MG63 (cell line): ENCODE measurements at places on chromosomes 4 and X. TPM values are rescaled to one million over a fixed set of nuclear protein-coding genes. Genes with fewer than 3 reads are reported as not detected.

- no peak for DNase-seq
These were observed 35.5 kb upstream of the IQSEC2 start for GRCh38 chrX:53316860-53317237.

The GAGE12C gene
- not detected in 2 replicates for total RNA-seq

The TRIML2 gene
- total RNA-seq = not detected in 2 replicates

DNA sequence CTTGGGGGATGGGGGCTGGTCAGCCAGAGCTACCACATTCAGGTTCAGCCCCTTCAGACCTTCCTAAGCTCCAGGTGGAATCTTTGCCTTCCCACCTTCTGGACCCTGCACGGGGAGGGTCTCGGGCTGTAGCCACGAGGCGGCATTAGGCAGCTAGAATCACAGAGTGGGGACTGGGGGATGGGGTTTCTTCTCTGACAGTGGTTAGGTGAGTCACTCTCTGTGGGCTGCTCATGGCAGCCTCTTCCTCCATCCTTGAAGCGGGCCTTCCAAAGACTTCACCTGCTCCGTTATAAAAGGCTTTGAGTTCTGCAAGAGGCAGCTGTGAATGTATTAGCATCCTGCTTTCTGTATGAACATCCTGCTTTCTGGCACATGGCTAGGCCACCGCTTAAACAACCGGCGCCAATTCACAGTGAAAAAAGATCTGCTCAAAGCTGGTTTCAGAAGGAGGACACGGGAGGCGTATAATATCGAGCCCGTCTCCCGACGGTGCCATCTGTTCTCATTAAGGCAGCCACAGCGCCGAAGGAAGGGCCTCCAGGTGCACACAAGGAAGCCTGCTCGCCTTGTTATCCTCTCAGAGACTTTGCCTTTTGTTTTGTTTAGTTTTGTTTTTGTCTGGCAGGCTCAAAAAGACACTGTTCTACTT lies 74.3 kb upstream of the IGFBP7 start:
- DNase-seq = no peak

The PAGE2B gene
- total RNA-seq = not detected in 2 replicates

DNA sequence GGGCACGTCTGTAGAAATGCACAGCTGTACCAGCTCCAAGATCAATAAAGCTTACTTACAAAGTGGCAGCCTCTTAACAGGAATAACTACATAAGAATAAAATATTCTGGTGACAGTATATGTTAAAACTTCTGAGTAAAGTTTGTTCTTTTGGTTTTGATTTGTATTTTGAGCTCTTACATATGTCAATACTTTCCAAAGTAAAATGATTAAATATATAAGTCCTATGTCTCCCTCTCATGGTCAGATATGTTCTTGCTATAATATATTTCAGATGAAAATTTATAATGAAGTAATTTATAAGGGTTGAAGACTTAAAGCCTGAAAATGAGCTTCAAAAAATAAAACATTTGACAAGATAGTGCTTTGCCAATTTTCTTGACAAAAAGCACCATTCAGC lies 254.4 kb downstream of the NPFFR2 start:
- no peak for DNase-seq

DNA sequence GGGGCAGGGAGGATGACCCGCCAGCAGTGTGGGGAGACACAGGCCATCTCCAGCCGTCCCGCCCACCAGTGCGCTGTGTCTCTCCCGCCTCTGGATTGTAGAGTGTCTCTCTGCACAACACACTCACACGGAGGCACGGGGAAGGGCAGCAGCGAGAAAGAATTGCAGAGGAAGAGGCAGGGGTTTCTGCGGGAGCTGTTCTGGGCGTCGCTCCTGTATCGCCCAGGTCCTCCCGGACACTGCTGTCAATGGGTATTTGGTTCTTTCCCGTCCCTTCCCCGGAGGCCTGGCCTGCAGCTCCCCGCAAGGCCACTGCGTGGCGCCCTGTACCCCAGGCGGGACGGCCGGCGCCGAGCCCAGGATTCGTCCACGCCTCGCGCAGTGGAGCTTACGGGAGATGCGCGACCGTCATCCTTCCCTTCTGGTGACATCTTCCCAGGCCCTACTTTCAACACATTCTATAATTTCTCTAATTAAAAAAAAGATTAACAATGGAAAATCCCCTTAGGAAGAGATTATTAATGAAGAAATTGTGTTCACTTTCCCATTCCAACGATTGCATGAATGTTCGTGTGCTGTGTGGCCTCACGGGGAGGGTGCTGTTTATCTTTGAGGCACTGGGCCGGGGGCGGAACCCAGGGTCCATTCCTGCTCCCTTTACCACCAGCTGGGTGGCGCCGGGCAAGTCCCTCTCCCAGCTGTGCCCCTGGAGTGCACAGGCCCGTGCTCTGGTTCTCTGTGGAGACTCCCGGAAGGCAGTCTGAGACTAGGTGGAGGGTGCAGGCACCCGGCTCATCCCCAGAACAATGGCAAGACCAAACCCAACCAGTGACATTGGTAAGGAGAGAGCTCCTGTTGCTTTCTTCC lies 95.7 kb downstream of the CPZ start:
- peak; percentile 23 for DNase-seq

The MAGEC3 gene
- total RNA-seq = not detected in 2 replicates

The RAB9B gene
- 0.15 and 0.26 TPM in 2 replicates for total RNA-seq

The OTUD6A gene
- total RNA-seq = not detected in 2 replicates

The CXorf49 gene
- total RNA-seq = not detected in 2 replicates

DNA sequence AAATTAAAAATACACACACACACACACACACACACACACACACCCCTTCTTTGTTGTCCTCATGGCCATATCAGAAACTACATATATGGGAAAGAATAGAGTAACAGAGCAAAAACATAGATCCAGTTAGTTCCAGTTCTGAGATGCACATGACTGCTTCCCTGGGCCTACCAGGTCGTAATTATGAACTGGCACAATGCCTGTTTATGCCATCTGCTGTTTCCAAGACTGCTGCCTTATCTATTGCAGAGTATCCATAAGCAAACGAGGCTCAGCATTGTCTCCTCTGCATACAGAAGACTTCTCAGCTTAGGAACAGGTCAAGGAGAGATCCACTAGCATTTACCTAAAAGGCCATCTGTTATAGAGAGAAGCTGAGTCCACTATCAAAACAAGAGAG lies 789.0 kb downstream of the TECRL start:
- no peak for DNase-seq

DNA sequence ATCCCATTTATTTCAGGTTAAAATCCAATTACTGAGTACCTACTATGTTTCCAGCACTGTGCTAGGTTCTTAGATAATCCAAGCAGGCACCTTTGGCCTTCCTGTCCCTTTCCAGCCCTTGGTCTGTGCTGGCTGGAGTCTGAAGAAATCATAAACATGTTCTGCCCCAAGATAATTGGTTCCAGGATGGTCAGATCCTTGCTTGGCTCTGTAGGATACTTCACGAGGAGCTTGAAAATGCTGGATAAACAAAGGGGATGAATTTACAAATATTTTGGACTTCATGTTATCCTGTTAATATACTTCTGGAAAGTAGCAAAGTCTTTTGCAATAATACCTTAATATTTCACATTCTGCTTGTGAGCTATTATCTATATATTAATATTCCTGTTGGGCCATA lies 35.0 kb upstream of the FHL1 start:
- no peak for DNase-seq

- DNase-seq = no peak
These were observed 9.5 kb upstream of the ANKRD50 start for GRCh38 chr4:124722071-124722470.

The AASDH gene
- total RNA-seq = 4.8 TPM in 2 replicates
